ENCODE measurements at places on chromosomes 12 and 14. TPM values are rescaled to one million over a fixed set of nuclear protein-coding genes. Genes with fewer than 3 reads are reported as not detected.

DNA sequence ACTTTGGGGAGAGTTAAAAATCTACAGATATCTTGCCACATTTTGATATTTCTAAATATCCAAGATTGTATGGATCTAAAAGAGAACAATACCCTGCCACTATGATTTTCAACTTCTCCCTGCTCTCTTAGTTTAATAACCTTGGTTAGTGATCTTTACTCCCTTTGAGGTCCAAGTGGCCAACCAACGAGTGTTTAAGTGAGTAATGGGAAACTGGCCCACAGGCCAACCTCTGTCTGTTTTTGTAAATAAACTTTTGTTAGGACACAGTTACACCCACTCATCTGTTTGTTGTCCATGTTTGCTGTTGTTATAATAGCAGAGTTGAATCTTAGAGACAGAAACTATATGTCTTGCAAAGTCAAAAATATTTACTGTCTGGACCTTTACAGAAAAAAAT is 30.9 kb upstream of the NKX2-1 start:
- DNase-seq = no peak

Gene RNASE4
- 4.7 TPM for total RNA-seq

Gene SRGAP1
- total RNA-seq = 4.5 TPM

DNA sequence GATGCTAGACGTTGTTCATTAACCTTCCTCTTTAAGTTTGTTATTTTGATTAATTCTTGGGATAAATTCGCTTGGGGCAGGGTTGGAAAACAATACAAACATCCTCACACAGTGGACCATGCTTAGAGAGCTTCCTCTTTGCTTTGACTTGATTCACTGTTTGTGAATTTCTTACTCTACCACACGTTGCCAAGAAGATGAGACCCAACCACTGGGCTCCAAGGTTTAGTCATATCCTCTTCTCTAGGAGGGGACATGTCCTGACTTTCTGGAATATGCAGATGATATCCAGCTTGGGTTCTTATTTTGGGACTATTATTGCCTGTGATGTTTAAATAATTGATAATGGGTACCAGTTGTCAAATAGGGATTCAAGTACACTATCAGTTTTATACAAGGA is 428.2 kb downstream of the ATP23 start:
- DNase-seq = peak; percentile 32

- no peak for DNase-seq
These were observed 2.0 kb downstream of the ZNF219 start for GRCh38 chr14:21096438-21096837.

DNA sequence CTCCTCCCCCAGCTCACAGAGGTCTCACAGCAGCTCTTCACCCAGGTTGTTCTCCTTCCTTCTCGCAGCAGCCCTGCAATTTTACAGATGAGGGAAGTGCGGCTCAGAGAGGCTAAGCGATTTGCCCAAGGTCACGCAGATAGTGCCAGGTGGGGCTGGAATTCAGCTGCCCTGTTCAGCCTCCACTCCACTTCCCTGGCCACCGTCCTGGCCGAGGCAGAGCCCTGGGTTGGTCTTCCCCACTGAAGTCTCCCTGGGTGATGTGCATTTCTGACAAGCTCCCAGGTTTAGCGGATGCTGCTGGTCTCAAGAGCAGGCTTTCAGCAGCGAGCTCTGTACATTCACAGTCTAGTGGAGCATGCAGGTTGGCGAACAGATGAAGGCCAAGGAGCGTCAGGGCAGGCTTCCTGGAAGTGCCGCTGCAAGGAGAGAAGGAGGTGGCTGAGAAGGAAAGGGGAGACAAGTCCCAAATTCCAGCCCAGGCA is 28.9 kb upstream of the EML1 start:
- no peak for DNase-seq

DNA sequence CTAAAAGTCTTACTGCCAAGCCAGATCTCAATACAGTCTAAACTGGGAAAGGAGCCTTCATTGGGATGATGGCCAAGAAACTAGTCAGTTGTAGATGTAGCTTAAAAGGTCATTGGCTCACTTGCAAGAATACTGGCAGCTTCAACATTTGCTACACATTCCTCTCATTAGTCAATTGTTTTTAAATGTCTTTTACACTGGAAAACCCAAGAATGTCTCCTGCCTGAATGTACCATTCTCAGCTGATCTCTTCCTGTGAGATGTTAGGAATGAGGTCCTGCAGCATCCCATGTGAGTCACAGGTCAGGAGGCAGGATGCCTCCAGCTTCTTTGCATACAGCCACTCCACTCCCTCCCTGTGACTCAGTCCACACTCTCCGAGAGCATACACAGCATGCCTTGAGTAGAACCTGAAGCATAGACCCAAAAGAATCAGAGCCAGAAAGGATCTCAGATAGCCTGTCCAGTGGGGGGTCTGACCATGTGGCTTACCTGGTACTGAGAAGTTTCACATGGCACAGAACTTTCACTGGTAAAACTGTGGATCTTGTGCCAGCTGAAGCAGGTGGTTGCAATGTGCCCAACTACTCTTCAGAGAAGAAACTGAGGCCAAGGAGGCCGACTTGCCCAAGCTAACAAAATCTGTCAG is 56.0 kb upstream of the HECTD1 start:
- DNase-seq = peak; percentile 99

- DNase-seq = no peak
These were observed 687 bp downstream of the IFFO1 start for GRCh38 chr12:6555018-6555691.

- DNase-seq = peak; percentile 73
These were observed 26.2 kb downstream of the KITLG start for GRCh38 chr12:88553941-88554658.
